ENCODE measurements at places on chromosomes 2 and 18.

DNA sequence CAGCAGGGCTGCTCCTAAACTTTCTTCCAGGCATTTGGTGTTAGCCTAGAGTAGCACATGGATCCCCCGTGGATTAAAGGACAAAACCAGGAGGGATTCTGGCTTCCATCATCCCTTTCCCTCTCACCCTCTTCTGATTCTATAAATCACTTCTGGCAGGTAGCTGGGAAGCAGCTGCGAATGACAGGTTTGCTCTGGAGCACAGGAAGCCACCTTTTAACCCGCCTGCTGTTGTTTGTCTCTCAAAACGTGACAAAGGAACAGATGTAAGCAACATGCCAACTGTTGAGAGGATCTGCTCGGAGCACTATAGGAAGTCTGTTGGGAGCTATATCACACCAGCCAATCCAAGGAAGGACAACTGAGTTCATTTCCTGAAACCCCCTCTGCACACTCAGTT is 101.9 kb downstream of the ACTR2 start:
- no peak for DNase-seq

GRCh38 chr2:9771101-9771449 is 72.2 kb upstream of the TAF1B start:
- no peak for DNase-seq

DNA sequence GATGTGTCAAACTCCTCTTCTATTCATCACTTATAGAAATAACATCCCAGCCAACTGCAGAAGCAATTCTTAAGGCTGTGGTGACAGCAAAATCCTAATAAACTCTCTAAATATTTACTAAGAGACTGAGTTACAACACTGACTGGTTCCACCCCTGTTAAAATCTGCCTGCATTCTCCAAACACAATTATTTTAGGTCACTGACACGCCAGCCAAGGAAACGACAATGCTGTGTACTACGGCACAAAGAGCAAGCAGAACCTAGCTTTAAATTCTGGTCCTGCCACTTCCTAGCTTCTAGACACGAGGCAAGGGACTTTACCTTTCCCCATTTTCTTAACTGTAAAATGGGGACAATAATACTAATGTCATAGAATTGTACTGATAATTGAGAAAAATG is 4.1 kb downstream of the CYRIA start:
- DNase-seq = no peak

DNA sequence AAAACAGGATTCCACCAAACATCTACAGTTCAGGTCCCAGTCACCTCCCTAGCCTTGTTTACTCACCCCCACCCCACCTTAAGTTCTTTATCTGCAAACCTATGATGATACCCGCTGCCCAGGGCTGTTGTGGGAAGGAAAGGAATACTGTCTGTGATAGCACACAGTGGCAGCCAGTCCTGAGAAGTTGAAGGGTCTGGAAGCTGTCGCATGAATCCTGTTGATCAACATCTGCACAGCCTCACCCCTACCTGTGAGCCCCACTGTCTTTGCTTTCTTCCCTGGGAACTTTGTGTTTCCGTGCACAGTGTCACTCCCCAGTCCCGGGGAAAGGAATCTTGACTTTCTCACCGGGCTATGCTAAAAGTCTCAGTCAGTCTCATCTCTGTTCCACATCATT is 160.7 kb upstream of the EPAS1 start:
- no peak for DNase-seq

GRCh38 chr18:24153397-24153796 is 14.5 kb downstream of the CABYR start:
- no peak for DNase-seq

GRCh38 chr2:85902496-85902895 is 13.7 kb upstream of the ST3GAL5 start:
- no peak for DNase-seq

- DNase-seq = no peak
Measured at GRCh38 chr18:24019641-24020331, 5.2 kb downstream of the TTC39C start.

- no peak for DNase-seq
Measured at GRCh38 chr2:54605836-54606235, 117.6 kb upstream of the EML6 start.

DNA sequence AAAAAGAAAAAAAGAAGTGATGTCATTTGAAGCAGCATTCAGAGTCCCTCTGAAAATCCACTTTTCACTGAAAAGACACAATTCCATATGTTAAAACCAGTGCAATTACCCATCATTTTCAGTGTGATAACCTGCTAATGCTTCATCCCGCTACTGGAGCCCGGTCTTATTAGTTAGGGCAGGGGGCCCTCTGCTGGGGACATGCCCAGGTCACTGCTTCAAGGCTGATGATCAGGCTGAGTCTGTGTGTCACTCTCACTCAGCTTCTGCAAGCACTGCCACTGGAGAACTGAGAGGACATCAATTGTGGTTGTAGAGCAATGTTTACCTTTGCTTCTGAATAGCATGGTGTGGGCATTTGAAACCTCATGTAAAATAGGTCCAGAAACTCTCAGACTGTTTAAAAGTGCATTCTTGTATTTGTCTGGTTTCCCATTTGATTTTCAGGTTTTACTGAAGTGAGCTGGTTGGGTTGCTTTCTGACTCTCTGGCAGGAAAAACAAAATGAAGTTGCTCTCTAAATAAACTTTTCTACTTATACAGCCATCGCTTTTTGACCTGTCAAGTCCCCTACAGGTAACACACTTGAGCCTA is 49.2 kb upstream of the NXPH2 start:
- DNase-seq = no peak

- no peak for DNase-seq
Measured at GRCh38 chr2:120231974-120232635, 8.9 kb upstream of the TMEM185B start.

GRCh38 chr18:23966909-23967308 is 47.6 kb upstream of the TTC39C start:
- DNase-seq = no peak

GRCh38 chr2:113757138-113757657 is 756 bp upstream of the SLC35F5 start:
- no peak for DNase-seq

- DNase-seq = no peak
Measured at GRCh38 chr2:155748131-155748530, 584.4 kb downstream of the NR4A2 start.

DNA sequence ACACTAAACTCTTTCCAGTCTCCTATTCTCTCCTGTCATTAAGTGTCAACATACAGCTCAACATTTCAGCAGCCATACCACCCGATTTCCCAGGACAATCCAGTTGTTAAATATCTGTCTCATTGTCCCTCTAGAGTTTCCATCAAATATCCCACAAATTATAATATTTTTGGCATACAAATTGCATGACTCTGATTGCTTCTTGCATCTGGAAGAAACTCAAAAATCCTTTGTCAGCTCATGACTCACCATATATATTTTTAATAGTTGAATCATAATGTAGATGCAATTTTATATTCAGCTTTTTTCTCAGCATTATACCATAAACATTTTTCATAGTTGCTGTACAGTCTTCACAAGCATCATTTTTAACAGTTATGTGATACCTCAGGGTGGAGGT is 7.2 kb downstream of the SLC30A3 start:
- DNase-seq = no peak

- DNase-seq = no peak
Measured at GRCh38 chr2:106886916-106887758, 1.2 kb upstream of the ST6GAL2 start.

DNA sequence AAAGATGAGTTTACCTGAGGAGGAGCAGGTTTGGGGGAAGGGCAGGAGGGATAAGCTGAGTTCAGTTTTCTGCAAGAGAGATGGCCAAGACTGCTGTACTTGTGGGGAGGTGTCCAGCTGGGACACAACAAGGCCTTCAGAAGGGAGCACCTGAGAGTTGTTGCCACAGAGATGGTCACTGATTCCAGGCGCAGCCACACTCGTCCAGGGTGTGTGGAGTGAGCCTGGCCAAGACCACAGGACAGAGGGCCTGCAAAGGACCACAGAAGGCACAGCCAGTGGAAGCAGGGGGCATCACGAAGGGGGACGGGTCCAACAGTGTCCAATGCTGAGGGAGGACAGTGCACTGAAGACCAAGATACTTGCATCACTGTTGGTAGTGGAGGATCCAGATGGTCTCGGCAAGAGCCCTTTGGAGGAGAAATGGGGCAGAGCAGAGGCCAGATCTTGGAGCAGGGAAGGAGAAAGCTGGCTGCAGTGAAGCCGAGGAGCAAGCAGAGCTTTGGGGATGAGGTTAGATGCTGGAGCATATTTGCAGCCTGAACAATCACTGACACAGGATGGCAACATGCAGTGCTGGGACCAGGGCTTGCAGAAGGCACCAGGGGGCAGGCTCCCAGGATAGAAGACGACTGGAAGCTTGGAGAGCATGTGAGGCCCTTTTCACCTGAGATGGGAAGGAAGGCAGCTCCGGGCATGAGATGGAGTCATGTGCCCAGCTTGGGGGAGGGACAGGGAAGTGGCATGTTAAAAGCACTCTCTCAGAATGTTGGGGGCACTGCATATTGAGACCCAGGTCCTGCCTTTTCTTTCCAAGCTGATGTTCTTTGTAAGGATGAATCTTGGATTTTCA is 214.0 kb downstream of the CYP26B1 start:
- DNase-seq = no peak

GRCh38 chr2:215845839-215846586 is 167.3 kb downstream of the MREG start:
- DNase-seq = no peak

DNA sequence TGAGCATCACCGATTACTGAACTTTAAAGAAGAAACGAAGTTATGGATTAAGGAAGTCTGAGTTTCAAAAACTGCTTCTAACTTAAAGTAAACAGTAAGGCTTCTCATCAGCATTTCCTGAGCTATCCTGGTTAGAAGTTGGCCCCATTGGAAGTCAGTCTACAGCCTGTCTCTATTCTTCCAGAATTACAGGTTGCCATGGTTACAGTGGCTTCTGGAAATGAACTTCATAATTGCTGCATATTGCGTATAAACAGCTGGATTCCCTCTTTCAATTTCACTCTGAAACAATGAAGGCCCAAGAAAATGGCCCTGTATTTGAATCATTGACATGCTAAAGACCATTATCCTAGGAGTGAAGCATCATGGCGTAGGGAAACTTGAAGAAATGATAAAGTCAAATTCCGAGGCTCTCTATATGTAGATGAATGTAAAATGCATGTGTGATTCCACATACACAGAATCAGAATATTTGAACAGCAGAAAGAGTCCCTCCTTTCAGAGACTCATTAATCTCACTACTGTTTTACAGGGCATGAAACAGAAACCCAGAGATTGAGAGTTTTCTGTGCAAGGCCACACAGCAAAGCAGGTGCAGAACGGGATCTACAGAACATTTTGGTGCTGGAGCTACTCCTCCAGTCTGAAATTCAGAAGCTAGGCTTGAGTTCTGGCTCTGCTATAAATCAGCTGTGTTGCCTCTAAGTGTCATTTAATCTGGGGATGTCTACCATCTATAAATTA is 856.4 kb upstream of the CELF4 start:
- DNase-seq = no peak

DNA sequence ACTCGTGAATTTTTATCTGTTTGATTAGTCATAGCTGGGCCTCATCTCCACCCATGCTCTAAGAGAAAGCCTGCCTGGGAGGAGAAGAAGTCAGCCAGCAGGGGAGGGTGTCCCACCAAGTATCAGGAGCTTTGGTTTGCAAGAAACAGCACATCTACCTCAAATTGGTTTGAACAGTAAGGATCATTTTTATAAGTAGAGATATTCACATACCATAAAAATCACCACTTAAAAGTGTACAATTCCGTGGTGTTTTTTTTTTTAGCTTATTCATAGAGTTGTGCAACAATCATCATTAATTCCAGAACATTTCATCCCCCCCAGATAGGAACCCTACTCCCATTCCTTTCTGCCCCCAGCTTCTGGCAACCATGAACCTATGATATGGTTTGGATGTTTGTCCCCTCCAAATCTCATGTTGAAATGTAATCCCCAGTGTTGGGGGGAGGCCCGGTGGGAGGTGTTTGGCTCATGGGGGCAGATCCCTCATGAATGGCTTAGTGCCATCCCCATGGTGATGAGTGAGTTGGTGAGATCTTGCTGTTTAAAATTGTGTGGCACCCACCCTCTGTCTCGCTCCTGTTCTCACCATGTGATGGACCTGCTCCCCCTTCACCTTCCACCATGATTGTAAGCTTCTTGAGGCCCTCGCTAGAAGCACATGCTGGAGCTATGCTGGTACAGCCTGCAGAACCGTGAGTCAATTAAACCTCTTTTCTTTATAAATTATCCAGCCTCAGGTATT is 36.2 kb upstream of the HS6ST1 start:
- DNase-seq = no peak

- no peak for DNase-seq
Measured at GRCh38 chr2:192196421-192197194, 1.9 kb upstream of the TMEFF2 start.

Measured in brain pericyte (primary cell).